ENCODE measurements at places on chromosomes 11 and 22.

DNA sequence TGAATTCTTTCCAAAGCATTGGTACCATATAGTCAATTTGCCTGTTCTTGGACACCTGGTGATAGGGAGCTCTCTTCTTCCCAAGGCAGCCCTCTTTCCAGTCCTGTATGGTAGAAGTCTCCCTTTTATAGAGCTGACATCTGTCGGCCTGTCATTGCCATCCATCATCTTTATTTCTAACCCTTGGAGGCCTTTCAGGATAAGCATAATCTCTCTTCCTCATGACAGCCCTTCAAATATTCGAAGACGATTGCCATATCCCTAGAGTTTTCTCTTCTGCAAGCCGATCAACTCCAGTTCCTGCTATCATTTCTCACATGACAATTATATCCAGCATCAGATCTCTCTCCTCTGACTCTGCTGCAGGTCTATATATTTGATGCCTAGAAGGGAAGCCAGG, 32.7 kb upstream of the SYN3 start:
- no peak for DNase-seq

DNA sequence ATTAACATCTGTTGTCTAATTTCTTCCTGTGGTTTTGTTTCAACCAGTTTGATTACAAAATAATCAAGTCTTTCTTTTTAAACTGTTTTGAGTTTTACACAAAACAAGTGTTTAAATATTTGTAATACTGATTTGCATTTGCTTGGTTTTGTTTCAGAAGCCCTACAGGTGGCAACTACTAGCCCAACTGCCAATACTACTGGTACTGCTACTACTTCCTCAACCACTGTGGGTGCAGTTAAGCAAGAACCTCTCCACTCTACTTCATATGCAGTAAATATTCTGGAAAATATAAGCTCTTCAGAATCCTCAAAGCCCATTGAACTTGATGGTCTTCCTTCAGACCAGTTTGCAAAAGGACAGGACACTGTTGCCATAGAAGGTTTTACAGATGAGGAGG, 61.1 kb downstream of the QSER1 start:
- DNase-seq = no peak

DNA sequence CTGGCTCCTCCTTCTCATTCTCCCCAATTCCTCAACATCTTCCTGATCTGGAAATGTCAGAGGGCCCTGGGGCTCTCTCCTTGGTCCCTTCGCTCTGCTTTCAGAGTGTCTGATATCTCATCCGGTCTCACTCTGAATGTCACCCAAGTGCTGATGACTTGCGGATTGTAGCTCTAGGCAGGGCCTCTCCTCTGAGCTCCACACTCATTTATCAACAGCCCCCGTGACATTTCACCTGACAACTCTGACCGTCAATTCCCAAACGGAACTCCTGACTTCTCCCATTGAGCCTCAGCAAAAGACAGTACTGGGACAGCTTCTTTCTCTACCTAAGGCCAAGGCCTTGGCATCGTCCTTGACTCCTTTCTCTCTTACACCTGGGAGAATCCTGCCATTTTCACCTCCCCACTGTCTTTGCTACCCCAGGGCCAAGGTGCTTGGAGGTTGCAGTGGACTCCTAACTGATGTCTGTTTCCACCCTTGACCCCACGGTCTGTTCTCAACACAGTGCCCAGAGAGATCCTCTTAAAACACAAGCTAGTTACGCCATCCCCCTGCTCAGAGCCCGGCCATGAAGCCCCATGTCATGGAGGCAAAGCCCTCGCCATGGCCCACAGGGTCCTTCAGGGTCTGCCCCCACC, 57.5 kb upstream of the THY1 start:
- no peak for DNase-seq

DNA sequence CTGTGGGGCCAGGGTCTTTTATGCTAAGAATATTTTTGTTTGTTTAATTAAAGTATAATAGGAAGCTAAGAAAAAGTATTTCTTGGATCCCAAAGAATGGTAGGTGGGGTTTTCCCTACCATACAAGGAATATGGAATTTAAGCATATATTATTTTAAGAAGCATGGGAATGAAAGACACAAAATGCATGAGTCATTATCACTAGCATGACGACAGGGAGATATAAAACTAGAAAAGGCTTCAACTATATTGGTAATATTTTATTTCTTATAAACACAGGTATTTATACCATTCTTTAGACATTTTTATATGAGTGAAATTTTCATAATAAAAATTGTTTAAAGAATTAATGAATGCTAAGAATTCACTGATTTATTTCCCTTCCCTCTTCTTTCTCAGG, 39.3 kb upstream of the SOX6 start:
- no peak for DNase-seq

DNA sequence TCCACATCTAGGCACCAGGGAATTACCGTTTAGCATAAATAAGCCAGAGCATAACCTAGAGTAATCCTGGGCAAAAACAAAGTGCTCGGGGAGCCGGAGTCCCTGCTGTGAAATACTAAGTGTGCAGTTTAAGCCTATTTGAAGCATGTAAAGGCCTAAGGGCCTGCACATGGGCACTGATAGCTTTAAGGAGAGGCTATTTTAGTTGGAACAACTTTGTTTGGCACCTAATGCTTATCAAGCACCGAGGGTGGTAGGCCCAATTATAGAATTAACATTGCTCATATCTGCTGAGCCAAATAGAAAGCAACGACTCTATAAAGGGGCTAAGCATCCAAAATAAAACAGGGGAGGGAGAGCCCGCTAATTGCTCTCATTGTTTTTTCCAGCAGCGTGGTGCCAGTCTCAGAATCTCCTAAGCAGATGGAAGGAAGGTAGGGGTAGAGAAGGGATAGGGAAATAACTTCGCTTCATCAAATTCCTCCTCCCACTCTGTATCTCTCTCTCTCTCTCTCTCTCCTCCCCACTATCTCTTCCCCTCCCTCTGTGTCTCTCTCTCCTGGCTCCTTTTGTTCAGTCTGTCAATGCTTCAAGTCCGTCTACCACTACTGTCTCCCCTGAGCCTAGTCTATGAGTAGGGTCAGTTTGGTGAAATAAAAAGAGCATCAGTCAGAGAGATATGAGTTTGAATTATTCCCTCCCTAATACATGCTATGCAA, 292.8 kb downstream of the NXPE2 start:
- no peak for DNase-seq

DNA sequence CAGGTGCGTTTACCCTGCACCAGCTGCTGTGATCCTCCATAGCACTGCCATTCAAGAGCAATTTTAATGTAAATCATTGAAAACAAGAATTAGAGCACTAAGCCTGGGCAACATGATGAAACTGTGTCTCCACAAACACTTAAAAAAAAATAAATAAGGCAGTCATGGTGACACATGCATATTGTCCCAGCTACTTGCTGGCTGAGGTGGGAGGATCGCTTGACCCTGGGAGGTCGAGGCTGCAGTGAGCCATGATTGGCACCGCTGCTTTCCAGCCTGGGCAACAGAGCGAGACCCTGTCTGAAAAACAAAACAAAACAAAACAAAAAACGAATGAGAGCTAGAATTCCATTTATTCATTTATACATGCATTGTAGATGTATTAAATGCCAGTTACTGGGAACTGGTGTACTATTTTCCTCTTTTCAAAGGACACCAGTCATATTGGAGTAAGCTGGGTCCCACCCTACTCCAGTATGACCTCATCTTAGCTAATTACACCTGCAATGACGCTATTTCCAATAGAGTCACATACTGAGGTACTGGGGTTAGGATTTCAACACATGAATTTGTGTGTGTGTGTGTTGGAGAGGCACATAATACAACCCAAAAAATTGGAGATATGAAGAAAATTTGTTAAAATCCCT, 101.9 kb downstream of the MICAL2 start:
- no peak for DNase-seq

GRCh38 chr11:46499821-46500220, 94.0 kb downstream of the AMBRA1 start:
- DNase-seq = no peak

- DNase-seq = no peak
These were observed 96.6 kb downstream of the COMMD9 start for GRCh38 chr11:36192425-36193289.

- no peak for DNase-seq
These were observed 154.1 kb upstream of the POU2AF2 start for GRCh38 chr11:111091321-111091938.

Measured in KG1 (cell line).